ENCODE measurements at places on chromosomes 3 and 15.
A peak's percentile ranks its signal among the peaks of the same experiment; 100 is the strongest.

- no peak for DNase-seq
These were observed 119.0 kb upstream of the CTDSPL start for GRCh38 chr3:37742574-37743212.

- peak; percentile 64 for DNase-seq
These were observed at the start of gene YEATS2 for GRCh38 chr3:183697610-183698317. YEATS2 (plus strand) TSS chr3:183697797; CDS start chr3:183715163, 17,366 bp downstream.

- DNase-seq, result no peak
These were observed 993 bp downstream of the PLCL2 start for GRCh38 chr3:16885593-16886302.

GRCh38 chr3:192055946-192056345, 595.0 kb downstream of the PYDC2 start:
- DNase-seq, result no peak

DNA sequence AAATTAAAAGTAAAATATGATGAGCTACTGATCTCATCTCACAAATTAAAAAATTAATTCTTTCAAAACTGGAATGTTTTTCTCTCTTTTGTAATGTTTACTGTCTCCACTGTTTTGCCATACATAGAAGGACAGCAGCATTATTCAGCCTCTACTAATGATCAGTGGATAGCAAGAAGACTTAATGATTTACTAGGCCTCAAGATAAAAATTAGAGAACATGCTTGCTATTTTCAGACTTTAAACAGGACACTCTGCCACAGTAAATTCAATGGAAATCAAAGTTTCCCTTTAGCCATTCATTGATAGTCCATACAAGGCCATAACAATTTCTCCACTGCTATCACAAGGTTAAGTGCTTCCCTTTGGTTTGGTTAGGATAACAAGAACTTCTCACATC, 129.4 kb downstream of the TMCC1 start:
- DNase-seq, result no peak

DNA sequence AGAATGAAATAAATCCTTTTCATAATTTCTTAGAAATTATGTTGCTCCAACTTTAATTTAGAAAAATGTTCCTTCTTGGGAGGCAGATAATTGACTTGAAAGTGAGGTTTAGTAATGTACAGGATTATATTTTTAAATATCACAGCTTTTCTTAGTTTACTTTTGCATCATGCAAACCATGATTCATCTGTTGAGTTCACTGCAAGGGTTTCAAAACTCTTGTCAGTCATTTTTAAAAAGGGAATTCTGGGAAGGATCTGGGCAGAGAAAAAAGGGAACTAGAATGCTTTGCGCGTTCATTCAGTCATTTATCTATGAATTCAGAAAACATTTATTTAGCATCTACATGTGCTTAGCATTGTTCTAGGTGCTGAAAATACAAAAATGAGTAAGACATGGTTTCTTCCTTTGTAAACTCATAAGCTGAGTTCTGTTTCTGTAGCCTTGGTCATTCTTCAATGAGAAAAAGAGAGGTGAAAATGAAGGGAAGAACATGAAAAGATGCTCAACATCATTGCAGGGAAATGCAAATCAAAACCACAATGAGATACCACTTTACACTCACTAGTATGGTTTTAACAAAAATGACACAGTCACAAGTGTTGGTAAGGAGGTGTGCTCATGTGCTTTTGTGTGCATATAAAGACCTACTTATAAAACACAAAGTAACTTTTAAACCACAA, 209.1 kb downstream of the NR1D2 start:
- DNase-seq, result peak; percentile 62

DNA sequence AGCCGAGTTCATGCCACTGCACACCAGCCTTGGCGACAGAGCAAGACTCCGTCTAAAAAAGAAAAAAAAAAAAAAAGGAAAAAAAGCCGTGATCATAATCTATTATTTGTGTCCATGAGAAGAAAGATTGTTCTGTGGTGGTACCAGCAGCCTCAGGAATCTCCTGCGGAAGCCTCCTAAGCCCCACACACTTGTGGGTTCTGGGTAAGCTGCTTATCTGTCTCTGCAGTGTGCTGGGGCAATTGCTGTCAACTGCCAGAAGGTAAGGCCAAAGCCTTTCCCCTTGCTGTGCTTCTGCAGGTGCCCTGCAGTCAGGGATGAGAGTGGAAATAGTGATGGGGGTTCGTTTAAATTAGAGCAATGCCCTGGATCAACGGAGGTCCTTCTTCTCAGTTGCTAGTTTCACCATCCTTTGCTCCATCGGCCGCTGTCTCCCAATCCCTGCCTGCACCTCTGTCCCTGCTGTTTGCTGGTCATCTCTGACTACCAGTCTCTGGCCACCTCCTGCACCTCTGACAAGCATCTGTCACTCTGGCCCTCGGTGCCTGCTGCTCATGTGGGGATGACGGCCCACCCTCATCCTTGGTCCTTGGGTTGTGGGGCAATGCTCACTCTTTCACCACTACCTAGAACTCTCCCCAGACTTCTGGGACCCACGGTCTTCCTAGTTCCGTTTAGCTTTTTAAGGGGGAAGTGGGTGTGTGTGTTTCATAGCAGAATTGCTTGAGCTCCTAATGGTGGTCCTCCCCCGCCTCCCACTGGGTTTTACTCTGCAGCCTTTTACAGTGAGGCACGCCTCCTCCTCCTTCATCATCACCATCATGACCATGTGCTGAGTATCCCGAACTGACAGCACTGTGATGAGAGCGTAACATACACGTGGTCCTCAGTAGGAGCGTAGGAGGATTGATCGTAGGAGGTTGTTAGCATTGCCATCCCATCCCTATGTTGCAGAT, 25.5 kb downstream of the CHRD start:
- DNase-seq, result no peak

DNA sequence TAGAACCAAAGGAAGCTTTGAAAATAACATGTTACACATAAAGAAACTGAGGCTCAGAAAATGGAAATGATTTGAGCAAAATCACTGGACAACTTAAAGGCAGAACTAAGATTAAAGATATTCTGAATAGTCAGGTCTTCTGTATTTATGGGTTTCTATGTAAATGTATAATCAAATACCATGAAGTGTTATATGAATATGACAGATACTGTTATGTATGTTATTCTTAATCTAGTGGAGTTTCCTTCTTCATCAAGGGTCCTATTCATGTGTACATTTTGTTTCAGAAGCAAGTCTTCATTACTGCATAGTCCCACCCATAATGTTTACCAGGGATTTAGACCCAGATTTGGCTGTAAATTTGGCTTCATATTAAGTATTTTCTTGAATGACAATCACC, 470.9 kb upstream of the TPRG1 start:
- no peak for DNase-seq

DNA sequence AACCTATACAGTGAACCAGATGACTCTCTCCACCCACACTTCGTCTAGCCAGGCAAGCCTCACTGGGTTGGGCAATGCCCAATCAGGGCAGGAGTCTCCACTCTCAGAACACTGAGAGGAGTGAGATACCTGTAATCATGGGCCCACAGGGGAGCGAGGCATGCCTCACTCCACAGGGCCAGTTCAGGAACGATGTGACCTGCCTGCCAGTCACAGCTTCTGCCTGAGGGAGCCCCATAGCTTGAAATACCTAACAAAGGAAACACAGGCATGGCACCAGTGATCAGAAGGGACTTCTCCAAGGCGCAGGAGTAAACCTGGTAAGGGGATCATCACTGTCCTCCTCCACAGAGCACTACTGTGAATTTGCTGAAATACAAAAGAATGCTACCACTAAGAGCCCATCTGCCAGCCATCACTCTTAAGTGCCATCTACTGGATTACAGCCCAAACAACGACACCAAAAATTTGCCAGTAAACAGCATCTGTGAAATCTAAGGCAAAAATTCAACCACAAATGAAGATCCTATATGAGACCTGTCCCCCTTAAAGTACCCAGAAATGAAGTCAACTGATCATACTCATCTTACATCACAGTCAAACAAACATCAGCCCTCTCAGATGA, 689.9 kb upstream of the SEMA6D start:
- no peak for DNase-seq

GRCh38 chr3:194212845-194213331, 76.9 kb downstream of the HES1 start:
- DNase-seq, result no peak

GRCh38 chr3:167895178-167895577, 159.7 kb downstream of the SERPINI1 start:
- DNase-seq, result no peak

DNA sequence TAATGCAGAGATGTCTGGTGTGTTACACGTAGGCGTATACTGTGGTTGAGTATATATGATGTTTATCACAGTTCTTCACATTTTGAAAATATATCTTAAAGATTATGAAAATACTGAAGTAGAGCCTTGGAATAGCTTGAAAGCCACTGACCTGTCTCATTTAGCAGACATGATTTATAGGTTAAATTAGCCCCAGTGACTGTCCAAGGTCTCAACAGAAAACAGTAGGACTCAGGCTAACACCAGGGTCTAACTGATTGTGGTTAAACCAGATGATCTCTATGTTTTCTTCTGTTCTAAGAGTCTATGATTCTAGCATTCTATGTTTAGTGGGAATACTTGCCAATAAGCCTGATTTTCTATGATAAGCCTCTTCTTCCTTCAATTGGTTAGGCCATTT, 166.4 kb upstream of the NR2E3 start:
- no peak for DNase-seq

- DNase-seq, result no peak
These were observed 5.3 kb downstream of the RBM15B start for GRCh38 chr3:51396401-51396800.

GRCh38 chr3:122934251-122934650, 93.3 kb downstream of the SEMA5B start:
- no peak for DNase-seq

GRCh38 chr15:98745650-98746374, 97.5 kb downstream of the IGF1R start:
- peak; percentile 15 for DNase-seq

- peak; percentile 56 for DNase-seq
These were observed 714.3 kb upstream of the CFAP20DC start for GRCh38 chr3:59764171-59764570.

DNA sequence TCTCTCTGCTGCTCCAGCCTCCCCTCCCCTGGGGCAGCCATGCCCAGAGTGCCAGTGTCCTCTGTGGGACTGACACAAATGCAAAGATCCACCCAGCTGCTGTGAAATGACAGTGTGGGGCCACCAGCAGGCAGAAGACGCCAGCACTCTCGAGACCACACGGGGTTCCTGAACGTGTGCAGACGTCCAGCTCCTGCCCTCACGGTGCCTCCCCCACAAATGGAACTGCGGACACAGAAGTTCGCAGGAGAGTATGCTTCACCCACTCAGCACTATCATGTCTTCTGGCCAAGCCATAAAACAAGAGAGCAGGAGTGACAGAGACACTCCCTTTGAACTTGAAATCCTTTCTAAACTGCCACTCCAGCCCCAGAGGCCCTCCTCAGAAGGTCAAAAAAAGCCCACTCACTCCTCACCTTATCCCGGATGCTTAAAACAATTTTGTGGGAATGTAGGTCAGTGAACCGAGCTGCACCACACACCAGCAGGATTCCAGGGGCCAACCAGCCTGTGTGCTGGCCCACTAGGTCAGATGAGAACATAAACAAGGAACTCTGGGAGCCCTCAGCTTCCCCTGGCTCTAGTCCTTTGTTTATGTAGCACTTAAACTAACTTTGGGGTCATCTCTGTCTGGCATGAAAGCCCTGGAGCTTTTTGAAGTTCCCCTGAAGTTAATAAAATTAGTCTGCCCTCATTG, 112.6 kb downstream of the DNAJB8 start:
- peak; percentile 29 for DNase-seq

- DNase-seq, result no peak
These were observed 128.9 kb downstream of the KLF13 start for GRCh38 chr15:31455499-31455898.

DNA sequence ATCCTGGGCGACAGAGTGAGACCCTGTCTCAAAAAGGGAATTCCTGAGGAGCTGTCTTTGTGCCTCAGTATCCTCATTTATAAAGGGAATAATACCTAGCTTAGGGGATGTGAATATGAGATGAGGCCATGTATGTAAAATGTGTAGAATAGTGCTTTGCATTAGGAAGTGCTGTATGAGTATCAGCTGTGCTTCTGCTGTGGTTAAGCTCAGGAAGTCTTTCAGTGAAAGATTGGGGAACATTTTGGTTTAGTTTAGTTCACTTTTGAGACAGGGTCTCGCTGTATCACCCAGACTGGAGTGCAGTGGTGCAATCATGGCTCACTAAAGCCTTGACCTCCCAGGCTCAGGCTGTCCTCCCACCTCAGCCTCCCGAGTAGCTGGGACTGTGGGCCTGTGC, 10.6 kb downstream of the THUMPD3 start:
- no peak for DNase-seq

GRCh38 chr3:15050405-15051092, 14.6 kb downstream of the MRPS25 start:
- DNase-seq, result no peak

- no peak for DNase-seq
These were observed 233.0 kb upstream of the SATB1 start for GRCh38 chr3:18657858-18658820.

DNA sequence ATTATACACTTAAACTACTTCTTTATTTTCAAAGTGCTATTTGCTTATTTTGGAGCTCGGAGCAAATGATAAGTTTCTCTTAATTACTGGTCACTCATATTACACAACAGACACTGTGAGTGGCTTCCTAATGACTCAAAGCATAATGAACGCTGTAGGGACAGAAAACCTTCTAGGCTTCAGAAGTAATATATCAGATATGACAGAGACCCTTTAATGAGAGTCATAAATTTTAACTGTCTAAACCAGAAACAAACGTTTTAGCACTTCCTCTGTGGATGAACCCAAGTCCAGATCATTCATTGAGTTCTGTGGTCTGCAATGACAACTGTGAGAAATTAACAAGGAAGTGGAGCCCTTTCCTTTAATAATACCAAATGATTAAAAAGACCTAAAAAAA, 66.6 kb downstream of the ARPP21 start:
- no peak for DNase-seq

DNA sequence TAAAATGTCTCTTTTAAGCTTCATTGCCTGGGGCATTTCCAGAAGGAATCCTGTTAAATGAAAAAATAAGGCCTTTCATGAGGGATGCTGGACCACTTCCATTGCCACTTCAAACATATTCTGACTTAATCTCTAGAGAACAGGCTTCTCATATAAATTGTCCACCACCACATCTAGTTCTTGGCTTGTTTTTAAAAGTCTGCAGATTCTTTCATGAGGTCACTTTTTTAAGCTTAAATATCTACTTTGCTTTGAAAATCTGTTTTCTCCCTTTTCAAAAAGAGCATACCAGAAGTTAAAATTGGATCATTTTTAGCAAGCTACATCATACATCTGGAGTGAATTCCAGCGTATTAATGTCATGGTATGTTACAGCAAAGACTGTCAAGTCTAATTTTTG, 131.6 kb downstream of the C3orf70 start:
- no peak for DNase-seq

DNA sequence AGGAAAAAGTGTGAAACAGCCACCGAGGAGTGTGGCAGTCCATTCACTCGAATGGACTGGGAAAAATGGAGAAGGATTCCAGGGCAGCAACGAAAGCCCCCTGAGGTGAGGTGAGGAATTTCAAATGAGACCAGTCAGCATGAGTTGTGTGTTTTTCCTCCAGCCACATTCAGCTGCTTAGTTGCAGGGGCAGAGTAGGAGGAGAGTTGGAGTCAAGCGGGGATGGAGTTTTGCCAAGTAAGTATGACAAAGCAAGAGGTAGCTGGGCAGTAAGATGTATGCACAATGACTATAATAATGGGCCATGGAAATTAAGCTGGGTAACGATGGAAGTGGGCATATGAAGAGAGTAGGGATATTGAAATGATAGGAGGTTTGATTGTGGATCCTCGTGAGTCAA, 64.4 kb downstream of the CCDC54 start:
- DNase-seq, result no peak

Measured in HCEC 1CT (cell line).